Stimulated activated CD4-positive, alpha-beta T cell treated with anti-CD3 and anti-CD28 coated beads, Interleukin-12 subunit alpha, Interleukin-12 subunit beta, amount 100 ng/mL, for 24 hours (primary cell): ENCODE measurements at places on chromosomes 1 and 21.

GRCh38 chr1:150406483-150406882 lies 42.5 kb downstream of the RPRD2 start:
- no peak for DNase-seq

DNA sequence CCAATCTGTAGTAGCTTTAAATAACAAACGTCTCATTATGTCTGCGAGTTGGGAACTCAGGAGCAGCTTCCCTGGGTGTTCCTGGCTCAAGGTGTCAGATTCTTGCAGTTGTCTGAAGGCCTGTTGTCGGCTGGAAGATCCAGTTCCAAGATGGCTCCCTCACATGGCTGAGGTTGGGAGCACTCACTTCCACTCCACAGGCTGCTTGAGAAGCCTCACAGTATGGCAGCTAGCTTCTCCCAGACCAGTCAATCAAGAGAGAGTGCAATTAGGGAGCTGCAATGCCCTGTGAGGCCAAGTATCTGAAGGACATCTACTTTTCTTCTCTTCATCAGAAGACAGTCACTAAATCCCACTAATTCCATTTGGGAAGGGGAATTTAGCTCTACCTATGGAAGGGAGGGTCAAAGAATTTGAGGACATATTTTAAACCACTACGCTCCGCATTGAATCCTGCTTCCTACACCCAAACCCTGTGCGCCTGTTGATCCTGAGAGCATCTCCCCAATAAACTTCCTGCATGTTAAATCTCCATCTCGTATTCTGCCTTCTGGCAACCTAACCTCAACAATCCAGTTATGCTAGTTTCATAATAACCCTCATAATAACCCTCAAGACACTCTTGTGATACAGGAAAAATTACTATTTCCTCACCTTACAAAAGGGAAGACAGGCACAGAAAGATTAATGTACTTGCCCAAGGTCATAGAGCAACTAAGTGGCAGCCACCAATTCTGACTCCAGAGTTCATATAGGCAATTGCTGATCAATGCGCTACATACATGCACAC lies 3.6 kb upstream of the VPS26C start:
- DNase-seq: no peak

DNA sequence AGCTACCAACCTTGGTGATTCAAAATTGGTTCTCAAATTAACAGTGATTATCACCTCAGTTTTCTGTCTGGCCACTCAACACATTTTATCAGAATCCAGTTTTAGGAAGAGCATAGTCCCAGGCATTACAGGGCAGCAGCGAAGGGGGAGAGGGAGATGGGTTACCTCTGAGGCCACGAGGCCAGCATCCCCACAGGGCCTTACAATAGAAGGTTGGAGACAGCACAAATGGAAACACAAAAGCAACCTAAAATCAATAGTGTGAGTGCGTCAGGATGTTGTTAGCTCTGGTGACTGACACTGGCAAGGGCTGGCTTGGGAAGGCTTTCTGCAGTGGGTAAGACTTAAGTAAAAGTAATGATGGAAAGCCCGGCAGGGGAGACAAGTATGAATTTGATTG lies 79.5 kb downstream of the JAK1 start:
- no peak for DNase-seq

DNA sequence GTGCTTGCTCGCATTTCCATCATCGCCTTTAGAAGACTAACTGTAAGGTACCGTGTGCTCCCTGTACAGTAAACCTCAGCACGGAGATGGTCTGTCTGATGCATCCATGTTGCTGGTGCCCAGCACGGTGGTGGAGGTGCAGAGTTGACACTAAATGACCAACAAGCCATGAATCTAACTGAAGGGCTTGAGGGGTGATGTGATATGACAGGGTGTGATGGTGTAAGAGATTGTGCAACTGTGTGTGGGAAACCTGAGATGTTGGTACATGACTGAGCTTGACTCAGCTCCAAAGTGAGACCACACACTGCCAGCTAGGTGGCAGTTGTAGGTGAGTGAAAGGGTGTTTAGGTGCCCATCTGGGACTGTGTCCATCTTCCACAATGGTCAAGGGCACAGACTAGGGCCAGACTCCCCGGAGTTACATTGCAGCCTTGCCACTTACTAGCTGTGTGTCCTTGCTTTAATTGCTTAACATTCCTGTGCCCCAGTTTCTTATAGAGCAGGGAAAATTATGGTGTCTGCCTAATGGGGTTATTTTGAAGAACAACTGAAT lies 21.4 kb downstream of the SLC2A1 start:
- DNase-seq: no peak

- DNase-seq: no peak
Measured at GRCh38 chr1:228647523-228648444, 87.5 kb upstream of the RHOU start.

- no peak for DNase-seq
Measured at GRCh38 chr1:208189716-208190115, 54.5 kb downstream of the PLXNA2 start.

DNA sequence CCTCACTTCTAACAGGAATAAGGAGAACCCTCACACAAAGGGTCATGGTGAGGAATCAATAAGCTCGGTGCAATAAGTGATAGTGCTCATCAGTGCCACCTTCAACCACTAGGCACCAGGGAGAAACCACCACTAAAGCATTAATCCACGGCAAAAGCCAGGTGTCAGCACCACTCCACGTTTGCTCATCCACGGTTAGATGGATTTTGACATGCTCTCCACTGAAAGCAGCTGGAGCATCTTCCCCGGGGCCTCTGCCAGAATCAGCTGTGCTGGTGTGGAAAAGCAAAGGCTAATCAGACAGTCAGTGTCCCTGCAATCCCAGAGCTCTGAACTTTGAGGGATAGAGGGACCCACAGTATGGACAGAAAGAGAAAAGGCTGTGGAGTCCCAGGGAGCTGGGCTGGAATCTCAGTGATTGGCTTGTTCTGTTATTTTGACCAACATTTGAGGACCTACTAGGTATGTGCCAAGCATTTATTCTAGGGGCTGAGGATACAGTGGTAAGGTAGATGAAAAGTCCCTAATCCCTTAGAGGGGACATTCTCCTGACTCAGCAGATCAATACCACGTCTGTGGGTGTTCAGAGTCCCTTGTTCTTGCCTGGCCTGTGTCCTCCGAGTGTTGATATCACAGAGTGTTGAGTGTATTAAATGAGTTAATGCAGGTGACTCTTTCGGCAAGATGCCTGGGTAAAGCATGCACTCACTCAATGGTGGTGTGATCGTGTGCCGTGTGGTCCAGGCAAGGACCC lies 41.3 kb downstream of the FHAD1 start:
- no peak for DNase-seq

DNA sequence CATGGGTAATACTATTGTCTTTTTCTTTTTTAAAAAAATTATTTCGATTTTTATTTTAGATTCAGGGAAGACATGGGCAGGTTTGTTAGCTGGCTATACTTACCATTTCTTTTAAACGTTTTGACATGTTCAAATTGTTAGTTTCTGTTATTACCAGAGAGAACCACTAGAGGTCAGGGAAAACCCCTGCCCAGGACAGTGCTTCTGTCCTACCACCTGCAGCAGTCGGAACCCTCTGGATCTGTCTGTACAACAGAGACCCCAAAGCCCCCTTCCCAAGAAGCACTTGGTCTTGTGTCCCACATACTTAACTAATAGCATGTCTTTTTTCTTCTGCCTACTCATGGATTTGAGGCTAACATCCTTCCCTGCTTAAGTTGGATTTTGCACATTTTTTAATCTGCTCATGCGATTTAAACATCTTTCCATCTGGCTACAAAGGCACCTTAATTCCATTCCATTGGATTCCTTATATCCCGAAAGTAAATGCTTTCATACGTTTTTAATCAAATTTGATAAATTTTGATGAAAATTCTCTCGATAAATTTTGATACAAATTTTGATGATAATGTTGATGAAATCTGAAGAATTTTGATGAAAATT lies 10.0 kb upstream of the C1orf115 start:
- no peak for DNase-seq

GRCh38 chr21:15437883-15438282 lies 291.9 kb upstream of the USP25 start:
- no peak for DNase-seq

GRCh38 chr1:64282351-64282750 lies 78.9 kb downstream of the UBE2U start:
- no peak for DNase-seq

GRCh38 chr1:46556822-46557221 lies 5.4 kb upstream of the KNCN start:
- DNase-seq: no peak

DNA sequence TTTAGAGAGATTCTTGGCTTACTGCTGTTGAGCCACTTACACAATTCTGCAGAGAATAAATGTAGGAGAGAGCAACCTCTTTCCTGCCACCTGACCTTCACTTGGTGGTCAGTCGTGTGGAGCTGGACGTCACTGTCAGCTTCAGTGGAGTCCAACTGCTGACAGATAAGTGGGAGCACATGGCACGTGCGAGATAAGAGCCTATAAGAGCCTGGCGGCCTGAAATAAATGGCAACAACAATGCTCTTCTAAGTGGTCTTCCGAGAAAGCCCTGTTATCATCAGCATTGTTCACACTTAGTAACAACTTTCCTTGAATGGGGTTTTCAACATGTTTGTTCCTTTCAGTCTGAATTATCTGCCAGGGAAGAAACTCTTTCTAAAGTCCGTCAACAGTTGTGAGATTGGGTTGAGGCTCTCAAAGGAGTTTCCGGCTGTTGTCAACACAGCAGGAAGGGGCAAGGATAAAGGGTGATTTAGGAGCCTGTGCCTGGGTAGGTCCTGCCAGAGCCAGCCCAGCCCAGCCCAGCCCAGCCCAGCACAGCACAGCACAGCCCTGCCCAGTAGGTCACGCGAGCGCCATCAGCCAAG lies 57.2 kb upstream of the RUNX1 start:
- DNase-seq: no peak
